ENCODE measurements at places on chromosomes 7 and 10. TPM values are rescaled to one million over a fixed set of nuclear protein-coding genes. Genes with fewer than 3 reads are reported as not detected.

GRCh38 chr7:45160417-45160881, 2.9 kb downstream of the RAMP3 start:
- peak; percentile 66 for DNase-seq

The GPC2 gene
- 14.2 TPM for polyA plus RNA-seq

- DNase-seq: no peak
Observed at GRCh38 chr7:32779167-32779566, 112.4 kb downstream of the KBTBD2 start.

GRCh38 chr10:14548474-14548873, 217.8 kb upstream of the FRMD4A start:
- no peak for DNase-seq

DNA sequence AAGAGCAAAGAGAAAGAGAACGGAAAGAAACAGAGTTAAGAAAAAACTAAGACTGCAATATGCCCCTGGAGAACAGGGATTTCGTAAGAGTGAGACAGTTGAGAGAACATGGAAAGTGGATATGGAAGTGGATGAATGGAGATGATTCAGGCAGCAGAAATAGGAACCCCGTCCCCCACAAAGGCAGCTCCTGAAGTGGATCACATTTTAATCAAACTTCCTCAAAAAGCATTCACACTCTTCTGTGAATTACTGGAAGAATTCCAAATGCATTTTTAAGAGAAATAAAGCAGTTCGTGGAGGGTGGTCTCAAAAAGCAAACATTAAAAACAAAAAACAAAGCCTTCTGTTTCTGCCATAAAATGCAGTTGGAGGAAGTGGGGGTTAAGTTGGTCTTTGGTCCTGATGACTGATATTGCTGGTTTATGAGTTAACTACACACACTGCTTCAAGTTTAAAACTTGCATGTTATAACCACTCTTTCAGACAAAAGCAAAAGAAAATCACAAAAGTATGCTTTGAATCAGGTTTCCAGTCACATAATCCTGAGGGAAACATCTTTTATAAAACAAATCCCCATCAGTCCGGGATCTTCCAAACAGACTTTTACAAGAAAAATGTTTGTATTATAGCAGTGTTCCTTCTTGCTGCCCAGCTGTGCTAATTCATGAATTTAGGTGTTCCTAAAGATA, 214.3 kb downstream of the FANK1 start:
- DNase-seq: no peak

The DAGLB gene
- 24.1 TPM for polyA plus RNA-seq

The CYTH3 gene
- polyA plus RNA-seq: 56.8 TPM

The TMEM273 gene
- not detected for polyA plus RNA-seq

Data from SK-N-SH (cell line).